CD8-positive, alpha-beta T cell (primary cell): ENCODE measurements at places on chromosomes 13 and 19.
A peak's percentile ranks its signal among the peaks of the same experiment; 100 is the strongest.

DNA sequence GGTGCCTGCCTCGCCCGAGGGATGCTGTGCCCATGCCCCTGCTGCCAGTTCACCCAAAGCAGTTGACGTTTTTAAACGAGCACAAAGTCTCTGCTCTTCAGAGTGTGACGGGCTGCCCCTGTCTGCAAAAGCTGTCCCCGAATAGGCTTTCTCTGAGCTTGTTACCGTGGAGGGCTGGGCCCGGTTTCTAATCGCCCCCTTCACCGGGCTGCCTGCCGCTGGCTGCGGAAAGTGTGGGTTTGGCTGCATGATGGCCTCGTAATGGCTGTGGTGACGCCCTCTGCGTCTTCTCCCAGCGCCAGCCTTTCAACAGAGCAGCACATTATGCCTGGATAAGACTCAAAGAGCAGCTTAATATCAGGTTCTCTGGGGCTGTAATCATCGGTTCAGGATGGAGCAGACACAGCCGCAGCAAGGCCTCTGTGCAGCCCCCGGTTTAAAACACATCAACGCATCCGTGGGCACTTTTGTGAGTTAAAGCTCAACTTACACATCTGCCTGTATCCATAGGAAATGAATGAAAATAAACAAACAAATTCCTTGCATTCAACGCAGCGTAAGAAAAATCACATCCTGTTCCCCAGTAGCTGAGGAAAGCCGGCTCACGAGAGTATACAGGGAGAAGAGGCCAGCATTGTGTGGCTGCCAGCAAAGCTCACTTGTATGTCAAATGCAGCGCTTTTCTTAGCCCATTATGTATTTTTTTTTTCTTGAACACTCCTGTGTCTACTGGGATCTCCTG, 166.4 kb upstream of the SOX1 start:
- no peak for DNase-seq

DNA sequence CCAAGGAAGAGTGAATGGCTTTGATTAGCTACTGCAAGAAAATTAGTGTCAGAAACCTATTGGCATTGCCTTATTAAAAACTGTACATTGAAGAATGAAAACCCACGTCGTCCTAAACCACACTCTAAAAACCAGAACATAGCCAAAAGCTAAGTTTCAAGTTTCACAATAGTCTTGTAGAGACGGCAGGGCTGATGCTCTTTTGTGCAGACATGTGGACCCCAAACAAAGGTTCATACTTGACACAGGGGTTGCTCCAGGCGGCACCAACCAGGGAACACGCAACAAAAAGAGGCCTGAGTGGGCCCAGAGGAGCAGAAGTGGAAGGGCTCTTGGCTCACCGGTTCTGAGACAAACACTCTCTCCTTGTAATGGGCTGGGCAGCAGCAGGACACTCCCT, 28.6 kb upstream of the MIR17HG start:
- DNase-seq = no peak

- DNase-seq = no peak
Observed at GRCh38 chr13:76533251-76533650, 353.0 kb downstream of the KCTD12 start.

GRCh38 chr19:51114087-51114729, 6.0 kb upstream of the CTU1 start:
- no peak for DNase-seq

DNA sequence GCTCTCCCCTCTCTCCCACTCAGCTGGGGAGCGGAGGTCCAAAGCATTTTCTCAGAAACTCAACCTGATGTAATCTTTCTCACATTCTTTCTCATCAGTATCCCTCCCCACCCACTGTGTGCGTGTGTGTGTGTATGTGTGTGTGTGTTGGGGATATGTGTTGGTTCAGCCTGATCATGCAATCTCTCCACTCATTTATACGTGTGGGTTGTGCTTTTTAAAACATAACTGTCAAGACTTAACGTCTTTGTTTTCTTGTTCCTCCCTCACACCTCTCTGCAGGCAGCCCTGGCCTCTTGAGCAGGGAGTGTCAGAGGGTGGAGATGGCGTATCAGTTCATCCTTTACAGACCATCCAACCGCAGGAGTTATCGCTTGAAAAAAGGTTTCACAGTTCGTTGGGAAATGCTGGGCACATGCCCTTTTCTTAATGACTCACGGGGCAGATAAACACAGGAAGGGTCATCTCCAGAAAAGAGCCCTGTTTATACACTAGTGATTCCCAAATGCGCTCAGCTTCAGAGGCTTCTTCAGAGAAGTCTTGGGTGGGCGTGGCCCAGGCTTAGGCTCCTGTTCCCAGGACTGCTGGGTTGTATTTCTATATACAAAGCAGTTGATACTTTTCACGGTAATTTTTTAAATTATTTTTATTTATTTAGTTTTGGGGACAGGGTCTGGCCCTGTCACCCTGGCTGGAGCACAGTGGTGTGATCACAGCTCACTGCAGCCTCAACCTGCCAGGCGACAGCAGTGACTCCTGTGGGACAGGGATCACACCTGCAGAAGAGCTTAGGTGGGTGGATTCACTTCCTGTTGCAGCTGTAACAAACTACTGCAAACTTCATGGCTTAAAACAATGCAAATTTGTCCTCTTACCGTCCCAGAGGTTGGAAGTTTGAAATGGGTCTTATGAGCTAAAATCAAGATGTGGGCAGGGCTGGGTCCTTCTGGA, 60.3 kb downstream of the CCDC70 start:
- no peak for DNase-seq

DNA sequence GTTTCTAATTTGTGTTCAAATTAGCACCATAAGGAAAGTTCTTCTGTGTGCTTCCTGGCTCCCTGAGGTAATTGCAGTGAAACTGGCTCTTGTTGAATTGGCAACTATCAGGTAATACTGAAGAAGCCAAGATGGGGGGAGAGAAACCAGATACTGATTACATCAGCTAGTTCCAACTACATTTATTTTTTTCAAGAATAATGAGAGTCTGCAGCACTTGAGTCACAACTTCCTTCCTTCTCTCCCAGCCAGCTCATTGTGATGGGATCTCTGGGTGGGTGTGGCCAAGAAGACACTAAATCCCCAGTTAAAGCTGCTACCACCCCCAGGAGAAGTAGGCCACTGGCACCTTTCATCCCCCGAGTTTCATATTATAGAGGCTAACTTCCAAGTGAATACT, 100.7 kb upstream of the RXFP2 start:
- DNase-seq = no peak

- DNase-seq = no peak
Observed at GRCh38 chr13:41460930-41461329, 3.6 kb downstream of the RGCC start.

- DNase-seq = peak; percentile 16
Observed at GRCh38 chr13:36345438-36346221, 564 bp downstream of the SPART start.

- no peak for DNase-seq
Observed at GRCh38 chr13:30338331-30338851, 31.0 kb upstream of the KATNAL1 start.

DNA sequence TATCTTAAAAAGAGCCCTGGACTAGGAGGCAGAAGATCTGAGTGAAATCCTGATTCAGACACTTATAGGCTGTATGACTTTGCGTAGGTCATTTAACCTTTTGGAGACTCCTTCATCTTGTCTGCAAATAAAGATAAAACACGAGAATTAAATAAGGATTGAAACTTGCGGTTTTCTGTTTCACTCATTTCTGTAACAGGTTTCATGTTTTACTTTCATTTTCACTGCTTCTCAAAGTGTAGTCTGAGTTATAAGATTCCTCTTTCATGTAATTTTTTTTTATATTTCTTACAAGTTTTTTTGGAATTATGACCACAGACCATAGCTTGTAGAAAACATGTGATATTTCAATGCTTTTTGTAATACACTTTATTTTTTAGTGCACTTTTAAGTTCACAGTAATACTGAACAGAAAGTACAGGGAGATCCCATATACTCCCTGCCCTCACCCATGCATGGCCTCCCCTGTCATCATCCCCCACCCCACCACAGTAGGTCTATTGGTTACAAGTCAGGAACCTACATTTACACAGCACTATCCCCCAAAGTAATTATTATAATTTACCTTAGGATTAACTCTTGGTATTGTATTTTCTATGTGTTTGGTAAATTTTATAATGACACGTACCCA, 174.6 kb downstream of the ITGBL1 start:
- peak; percentile 26 for DNase-seq

GRCh38 chr19:28500982-28501630, 711.8 kb downstream of the UQCRFS1 start:
- DNase-seq = peak; percentile 1

GRCh38 chr13:93289842-93290241, 63.2 kb downstream of the GPC6 start:
- DNase-seq = no peak

DNA sequence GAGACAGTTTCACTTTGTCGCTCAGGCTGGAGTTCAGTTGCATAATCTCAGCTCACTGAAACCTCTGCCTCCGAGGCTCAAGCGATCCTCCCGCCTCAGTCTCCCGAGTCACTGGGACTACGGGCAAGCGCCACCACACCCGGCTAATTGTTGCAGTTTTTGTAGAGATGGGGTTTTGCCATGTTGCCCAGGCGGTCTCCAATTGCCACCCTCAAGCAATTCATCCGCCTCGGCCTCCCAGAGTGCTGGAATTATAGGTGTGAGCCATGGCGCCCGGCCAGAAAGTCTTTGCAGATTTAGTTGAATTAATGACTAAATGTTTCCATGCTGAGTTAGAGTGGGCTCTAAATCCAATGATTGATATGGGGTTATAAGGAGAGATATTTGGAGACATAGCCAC, 4.5 kb upstream of the CADM4 start:
- no peak for DNase-seq

- no peak for DNase-seq
Observed at GRCh38 chr13:61275251-61275650, 140.4 kb downstream of the PCDH20 start.

- no peak for DNase-seq
Observed at GRCh38 chr13:114068656-114069318, 63.6 kb downstream of the RASA3 start.

DNA sequence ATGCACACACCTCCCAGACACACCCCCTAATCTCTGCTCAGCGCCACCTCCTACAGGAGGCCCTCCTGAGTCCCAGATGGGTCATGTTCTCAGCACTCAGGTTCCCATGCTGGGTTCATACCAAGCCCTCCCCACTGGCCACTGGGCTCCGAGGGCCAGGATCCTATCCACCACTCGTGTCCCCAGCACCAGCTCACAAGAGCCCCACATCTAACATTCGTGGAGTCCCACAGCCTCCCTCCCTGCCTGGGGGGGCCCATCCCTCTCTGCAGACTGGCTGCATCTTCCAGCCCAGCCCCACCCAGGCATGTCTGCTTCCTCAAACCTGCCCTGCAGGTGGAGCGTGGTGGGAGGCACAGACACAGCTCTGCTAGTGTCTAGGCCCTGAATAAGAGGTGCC, 227.4 kb downstream of the TUBA3C start:
- no peak for DNase-seq

DNA sequence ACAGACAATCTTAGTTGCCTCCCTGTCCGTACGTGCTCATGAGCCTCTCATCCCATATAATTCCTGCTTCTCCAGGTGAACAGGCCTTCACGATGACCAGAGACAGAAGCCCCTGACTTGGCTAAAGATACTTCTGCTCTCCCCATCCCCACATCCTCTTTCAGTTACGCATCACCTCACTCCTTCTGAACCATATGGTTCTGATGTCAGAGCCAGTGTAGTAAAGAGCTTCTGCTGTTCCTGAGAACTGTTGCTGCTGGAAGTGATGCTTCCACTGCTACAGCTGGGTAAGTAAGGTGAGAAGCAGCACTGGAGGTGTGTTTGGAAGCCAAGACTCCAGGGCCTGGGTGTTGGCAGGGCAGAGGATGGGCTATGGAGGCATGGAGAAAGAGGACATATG, 12.9 kb downstream of the SIGLECL1 start:
- DNase-seq = no peak

DNA sequence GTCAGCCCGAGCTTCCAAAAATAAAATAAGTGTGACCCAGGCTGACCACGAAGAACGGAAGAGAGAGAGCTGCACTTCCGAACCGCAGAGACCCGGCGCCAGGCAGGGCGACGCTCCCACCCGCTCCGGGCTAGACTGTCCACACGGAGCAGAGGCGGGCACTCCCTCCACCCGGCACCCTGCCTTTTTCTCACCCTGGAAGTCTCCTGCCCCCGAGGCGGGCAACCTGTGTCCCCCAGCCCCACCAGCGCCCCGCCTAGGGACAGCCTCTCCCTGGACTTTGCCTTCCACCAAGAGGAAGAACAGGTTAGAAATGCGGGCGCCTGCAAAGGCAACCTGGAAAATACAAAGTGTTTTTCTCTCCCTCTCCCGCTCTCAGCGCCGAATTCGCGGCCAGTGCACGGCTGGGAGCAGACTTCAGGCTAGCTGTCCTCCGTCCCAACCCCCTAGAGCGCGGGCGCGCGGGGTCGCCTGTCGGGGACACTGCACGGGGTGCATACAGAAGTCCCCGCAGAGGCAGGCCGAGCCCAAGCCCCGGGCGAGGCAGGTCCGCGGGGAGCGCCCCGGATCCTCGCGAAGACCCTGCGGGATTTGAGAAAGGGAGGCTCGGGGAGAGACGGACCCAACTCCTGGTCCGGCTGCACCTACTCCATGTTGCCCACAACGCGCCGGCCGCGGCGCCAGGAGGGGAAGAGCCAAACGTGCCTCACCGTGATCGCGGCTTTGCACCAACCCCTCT, 845 bp downstream of the SPRY2 start:
- peak; percentile 22 for DNase-seq

DNA sequence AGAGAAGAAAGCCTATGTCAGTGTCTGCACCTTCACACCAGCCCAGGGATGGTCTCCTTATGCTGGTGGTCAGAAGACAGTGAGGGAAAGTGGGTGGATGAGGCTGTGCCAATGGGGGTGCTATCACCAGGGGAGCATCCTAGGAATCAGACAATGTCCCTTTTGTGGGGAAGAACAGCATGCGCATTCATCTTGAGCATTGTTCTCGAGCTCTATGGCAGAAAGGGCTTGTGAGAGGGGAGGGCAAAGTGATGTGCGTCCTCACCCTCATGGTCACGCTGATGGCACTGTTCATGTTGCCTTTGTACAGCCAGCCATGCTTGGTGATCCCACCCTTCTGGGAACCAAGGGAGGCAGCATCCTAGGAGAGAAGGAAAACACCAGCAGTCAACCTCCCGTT, 56.1 kb downstream of the DOCK9 start:
- no peak for DNase-seq

DNA sequence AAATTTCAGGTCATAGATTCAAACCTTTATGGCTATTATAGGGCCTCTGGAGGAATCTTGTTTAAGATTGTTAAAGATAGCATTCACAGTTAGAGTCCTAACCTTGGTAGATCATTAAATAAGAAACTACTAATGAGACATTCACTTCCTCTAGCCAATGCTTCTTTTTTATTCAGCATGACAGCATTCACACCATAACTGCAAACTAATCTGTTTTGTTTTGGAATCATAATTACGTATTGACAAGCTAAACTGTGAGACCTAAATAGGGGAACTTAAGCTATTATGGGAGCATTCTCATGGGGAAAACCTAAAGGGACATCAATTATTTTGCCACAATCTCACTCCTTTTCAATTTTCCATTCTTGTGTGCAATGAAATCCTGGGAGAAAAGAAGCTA, 653.8 kb downstream of the PCDH9 start:
- DNase-seq = no peak

GRCh38 chr13:39897636-39898035, 242.2 kb downstream of the COG6 start:
- DNase-seq = no peak

GRCh38 chr19:31492050-31492449, 142.8 kb upstream of the TSHZ3 start:
- DNase-seq = no peak
